A673 (cell line): ENCODE measurements at places on chromosomes 1 and 21.

DNA sequence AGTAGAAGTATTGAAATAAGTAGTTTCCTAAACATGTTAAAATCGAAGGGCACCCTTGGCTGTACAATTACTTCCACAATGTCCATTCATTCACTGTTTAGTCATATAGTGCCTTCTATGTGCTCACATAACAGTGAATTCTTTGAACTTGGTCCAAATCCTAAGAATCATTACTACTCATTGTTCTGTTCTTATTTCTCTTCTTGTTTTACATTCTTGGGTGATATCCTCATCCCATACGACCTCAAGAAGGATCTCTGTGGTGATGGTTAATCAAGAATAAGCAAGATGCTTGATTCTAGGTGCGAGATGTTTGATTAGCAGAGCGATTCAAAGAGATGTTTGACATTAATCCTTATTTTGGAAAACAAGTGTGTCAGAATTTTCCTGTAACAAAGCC, 667.4 kb upstream of the ZP4 start:
- no peak for DNase-seq

DNA sequence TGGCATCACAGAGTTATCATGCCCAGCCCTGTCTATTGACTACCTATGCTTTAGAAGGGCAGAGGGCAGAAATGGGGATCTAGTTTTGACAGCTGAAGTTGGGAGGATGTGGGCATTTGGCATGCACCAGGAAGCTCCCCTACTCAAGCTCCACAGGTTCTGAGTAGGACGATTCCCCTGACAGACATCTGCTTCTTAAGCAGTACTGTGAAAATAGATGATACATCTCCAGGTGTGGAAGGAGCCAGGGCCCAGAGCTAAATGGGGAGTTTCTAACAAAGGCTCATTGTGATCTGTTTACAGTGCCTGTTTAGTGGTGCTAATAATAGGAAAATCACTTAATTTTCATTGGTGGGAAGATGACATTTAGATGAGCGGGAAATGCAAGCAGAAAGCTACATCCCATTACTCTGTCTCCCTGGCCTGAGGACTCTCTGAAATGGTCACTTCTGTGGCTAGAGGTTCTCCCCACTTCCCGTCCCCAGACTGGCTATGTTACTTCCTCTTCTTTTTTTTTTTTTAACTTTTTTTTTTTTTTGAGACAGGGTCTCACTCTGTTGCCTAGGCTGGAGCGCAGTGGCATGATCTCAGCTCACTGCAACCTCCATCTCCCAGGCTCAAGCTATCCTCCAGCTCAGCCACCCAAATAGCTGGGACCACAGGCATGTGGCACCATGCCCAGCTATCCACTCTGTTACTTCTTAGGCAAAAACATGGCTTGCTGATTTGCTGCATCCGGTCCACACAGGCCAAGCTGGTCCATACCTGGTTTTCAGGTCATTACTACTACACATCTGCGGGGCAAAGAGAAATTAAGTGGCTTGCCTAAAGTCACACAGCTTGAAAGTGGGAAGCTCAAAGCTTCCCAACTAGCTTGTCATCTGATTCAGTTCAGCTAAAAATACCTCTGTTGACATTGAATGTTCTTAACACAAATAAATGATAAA, 23.2 kb upstream of the CNIH3 start:
- DNase-seq, result peak; percentile 8

GRCh38 chr21:33682992-33683627, 40.8 kb downstream of the ITSN1 start:
- peak; percentile 65 for DNase-seq

- no peak for DNase-seq
Measured at GRCh38 chr1:187237542-187237941, 408.8 kb downstream of the PLA2G4A start.
